Activated gamma-delta T cell treated with Interleukin-2 at 50 U/mL for 16 hours (primary cell): ENCODE measurements at places on chromosomes 13 and 19.

GRCh38 chr13:30898678-30899241, 7.3 kb upstream of the MEDAG start:
- DNase-seq: no peak

DNA sequence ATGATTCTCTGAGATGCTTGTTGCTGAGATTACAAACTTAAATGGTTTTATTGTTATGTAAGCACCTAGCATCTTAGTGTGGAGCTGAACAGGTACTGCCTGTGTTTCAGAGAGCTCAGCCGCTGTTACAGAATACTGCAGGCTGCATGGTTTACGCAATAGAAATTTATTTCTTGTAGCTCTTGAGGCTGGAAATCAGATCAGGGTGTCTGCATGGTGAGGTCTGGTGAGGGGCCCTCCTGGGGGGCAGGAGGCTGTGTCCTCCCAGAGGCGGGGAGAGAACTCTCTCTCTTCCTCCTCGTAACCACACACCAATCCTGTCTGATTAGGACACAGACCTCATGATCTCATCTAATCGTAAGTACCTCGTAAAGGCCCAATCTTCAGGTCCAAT, 13.1 kb downstream of the ATP11A start:
- DNase-seq: no peak

DNA sequence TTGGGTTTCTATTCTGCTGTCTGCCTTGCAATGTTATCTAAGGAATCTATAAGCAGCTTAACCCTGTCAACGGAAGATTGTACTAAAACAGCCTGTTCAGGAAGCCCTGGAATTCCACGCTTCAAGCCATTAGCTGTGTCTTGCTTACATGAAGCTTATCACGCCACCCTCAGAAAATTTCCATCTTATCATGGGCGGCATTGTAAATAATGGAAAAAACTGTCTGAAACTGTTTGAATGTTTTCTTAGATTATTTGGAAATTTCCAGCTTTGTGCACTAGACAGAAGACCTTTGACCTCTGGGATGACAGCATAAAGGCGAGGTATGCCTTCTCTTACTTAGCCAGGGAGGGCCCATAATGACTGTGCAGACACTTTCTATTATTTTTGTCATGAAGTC, 319.7 kb downstream of the KCNRG start:
- DNase-seq: no peak

GRCh38 chr13:102877303-102877702, 31.5 kb downstream of the ERCC5 start:
- no peak for DNase-seq

- no peak for DNase-seq
Measured at GRCh38 chr19:16433986-16434385, 37.8 kb downstream of the EPS15L1 start.

- no peak for DNase-seq
Measured at GRCh38 chr19:32896516-32897214, 27.1 kb upstream of the SLC7A9 start.

DNA sequence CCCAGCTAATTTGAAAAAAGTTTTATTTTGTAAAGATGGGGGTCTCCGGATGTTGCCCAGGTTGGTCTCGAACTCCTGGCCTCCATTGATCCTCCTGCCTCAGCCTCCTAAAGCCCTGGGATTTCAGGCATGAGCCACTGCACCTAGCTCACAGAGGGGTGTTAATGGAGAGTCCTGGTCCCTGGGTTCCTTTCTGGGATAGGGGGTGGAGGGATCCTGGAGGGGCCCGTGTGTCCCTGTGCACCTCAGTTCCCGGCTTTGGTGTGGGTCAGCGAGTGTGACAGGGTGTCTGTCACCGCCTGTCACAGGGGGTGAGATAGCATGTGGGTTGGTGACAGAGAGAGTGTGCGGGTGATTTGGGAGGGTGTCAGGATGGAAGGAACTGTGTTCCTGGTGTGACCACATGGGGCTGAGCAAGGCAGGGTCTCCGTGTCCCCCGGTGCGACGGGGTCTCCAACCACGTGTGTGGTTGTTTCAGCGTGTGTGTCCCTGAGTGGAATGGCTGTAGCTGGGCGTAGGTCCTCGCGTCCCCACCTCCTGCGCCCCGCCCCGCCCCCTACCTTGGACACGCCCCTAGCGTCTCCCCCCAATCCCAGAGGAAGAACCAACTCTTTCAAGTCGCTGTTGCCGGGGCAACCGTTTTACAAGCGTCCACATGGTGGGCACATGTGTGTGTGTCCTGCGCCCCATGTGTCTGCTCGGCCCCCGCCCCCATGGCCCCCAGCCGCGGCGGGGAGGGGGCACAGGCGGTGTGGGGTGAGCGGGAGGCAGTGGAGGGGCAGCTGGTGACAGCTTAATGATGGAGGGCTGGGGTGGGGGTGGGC, 2.9 kb upstream of the NRTN start:
- DNase-seq: no peak

DNA sequence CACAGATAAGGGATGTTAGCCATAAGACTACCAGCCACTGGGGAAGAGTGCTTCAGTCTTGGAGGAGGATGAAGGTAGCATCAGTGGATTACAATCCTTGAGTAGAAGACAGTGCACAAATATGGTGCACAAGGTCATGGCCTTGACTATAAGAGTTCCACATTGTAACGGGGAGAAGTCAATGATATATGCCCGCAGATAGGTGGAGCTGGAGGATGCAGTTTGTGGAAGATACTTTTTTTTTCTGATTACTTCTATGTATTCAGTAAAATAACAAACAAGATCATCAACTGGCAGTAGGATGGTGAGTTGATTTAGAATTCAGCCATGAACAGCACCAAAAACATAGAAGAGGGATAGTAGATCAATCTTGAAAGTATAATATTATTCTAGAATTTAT, 926.8 kb upstream of the MIR17HG start:
- DNase-seq: no peak

GRCh38 chr19:6524311-6524710, 6.5 kb upstream of the TNFSF9 start:
- DNase-seq: no peak

DNA sequence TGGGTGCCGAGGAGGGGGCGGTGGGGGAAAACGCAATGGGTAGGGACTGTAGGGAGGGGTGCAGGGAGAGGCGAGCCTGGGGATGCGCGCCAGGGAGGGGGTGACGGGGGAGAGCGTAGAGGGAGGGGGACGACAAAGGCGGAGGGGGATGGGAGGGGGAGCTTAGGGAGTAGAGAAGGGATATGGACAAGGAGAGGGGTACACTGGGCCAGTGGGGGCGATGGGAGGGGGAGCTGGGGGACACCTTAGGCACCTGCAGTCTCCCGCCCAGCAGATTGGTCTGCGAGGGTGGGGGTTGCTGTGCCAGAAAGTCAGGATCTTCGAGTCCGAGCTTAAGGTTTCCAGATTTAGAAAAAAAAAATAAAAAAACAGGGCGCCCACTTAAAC, 15.7 kb downstream of the CCDC124 start:
- no peak for DNase-seq
